ENCODE measurements at places on chromosomes 5 and 9.

GRCh38 chr9:123946101-123946821, 16.3 kb upstream of the DENND1A start:
- no peak for DNase-seq

GRCh38 chr9:93671020-93671338, 94.6 kb downstream of the PHF2 start:
- DNase-seq: no peak

DNA sequence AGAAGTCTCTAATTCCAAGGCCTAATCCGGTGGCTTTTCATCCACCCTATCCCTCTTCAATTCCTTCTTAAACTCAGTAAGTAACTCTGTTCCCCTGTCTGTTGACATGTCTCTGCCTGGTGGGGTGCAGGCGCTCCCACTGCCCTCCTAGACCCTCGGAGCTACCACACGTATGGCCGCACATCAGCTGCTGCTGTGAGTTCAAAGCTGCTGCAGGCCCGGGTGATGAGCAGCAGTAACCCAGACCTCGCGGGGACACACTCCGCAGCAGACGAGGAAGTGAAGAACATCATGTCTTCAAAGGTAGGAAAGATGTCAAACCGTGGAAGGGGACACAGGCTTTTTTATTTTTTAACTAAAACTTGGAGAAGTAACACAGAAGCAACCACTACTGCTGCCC, 167.7 kb downstream of the DOCK8 start:
- no peak for DNase-seq

- no peak for DNase-seq
Measured at GRCh38 chr5:154858972-154859871, 795 bp downstream of the CNOT8 start.

DNA sequence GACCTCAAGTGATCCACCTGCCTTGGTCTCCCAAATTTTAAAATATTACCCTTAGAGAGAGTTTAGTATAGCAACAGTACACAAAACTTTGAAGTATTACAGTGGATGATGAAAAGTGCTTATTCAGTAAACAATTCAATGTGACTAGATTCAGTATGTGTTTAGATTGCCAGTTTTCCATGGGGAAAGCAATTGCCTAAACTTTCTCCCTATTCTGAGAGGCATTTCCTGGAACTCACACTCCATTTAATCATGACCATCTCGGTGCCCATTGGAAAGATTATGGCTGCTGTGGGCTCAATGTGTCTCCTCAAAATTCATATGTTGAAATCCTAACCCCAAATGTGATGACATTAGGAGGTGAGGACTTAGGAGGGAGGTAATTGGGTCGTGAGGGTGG, 38.9 kb upstream of the MYO10 start:
- no peak for DNase-seq

DNA sequence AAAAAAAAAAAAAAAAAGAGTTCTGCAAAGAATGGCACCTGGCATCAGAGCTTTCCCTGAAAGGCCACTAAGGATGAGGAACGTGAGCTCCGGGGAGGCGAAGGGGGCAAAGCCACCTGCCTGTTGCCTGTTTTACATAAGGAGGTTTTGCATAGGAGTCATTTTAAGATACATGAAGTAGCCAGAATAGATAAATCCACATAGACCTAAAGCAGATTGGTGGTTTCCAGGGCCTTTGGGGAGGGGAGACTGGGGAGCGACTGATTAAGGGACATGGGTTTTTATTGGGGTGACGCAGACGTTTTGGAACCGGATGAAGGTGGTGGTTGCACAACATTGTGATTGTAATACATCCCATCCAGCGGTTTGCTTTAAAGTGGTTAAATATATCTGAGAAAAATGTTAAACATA, 7.1 kb downstream of the NEK6 start:
- DNase-seq: no peak

GRCh38 chr5:113340537-113340936, 94.3 kb downstream of the TSSK1B start:
- no peak for DNase-seq

DNA sequence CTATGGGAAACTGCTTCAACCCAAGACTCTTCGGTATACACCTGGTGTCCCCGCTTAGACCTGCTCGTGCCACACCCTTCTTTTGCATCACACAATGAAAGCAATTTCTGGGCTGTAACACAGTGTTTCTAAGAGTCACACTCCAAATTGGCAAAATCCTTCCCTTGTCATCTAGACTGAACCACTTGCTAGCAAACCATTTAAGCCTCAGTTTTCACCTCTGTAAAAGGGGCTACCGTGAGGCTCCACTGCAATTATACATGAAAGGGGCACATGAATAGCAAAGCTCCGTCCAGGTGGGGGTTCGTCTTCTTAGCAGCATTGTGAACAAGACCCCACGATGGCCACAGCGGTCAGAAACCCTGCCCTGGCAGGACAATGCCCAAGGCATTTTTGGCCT, 166.8 kb downstream of the PAX5 start:
- DNase-seq: no peak

- no peak for DNase-seq
Measured at GRCh38 chr5:154241021-154241420, 50.5 kb downstream of the GALNT10 start.

DNA sequence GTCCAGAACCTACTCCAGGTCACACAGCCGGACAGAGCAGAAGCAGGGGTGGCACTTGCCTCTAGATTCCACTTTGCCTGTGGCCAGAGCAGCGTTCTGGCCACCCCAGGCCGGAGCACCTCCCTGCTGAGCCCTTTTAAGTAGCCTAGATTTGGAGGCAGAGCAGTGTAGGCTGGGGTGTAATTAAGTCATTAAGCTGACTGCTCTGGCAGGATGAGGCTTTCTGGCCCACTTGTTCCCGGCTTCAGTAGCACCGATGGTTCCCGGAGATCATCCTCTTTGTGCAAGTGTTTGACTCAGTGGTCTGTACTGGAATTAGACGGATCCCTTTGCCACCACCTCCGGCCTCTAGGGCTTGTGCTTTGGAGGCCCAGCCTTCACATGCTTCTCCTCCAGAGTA, 281.9 kb upstream of the ANKRD55 start:
- no peak for DNase-seq

DNA sequence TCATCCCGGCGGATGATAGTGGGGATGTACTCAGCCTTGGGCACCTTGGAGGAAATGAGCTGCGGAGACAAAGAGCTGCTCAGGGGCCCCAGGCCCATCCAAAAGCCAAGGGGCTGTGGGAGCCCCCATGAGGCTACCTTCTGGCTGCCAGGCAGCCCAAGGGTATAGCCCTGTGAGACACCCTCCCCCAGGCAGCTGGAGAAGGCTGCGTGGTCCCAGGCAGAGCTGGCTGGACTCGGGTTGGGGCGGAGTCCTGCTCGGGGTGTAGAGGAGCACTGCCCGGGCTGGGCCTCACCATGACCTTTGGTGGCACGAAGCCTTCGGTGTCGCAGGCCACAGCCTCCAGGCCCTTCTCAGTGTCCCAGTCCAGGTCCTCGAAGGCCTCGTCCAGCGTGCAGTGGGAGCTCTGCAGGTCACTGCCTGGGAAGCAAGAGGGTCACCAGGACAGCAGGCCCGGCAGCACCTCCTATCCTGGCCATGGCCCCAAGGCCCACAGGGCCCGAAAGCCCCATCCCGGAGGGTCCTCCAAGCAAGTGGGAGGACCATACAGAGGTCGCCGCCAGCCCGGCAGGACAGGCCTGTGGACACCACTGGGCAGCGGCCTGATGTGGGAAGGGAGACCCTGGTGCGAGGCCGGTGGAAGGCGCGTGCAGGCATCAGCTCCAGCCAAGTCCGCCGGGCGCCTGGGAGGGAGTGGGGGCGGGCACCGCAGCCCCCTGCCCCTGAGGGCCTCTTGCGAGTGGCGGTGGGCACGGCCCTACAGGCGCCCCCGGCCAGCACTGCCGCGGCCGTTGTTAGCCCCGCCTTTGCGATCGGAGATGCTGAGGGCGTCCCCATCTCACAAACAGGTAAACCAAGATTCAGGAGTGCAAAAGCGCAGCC, 6.1 kb downstream of the NSMF start:
- DNase-seq: no peak

- no peak for DNase-seq
Measured at GRCh38 chr9:93996863-93997262, 41.7 kb upstream of the BARX1 start.

DNA sequence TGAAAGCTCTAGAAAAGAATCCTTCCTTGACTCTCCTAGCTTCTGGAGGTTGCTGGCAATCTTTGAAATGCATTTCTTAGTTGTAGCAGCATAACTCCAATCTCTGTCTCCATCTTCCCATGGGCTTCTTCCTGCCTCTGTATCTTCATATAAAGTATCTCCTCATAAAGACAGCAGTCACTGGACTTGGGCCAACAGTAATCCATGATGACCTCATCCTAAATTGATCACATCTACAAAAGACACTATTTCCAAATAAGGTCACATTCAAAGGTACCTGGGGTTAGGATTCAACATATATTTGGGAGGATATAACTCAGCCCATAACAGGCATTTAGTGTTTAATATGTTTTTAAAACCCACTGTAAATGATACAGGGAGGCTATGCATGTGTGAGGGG, 123.3 kb downstream of the MLLT3 start:
- no peak for DNase-seq

- DNase-seq: no peak
Measured at GRCh38 chr9:106947106-106947900, 84.3 kb downstream of the ZNF462 start.

DNA sequence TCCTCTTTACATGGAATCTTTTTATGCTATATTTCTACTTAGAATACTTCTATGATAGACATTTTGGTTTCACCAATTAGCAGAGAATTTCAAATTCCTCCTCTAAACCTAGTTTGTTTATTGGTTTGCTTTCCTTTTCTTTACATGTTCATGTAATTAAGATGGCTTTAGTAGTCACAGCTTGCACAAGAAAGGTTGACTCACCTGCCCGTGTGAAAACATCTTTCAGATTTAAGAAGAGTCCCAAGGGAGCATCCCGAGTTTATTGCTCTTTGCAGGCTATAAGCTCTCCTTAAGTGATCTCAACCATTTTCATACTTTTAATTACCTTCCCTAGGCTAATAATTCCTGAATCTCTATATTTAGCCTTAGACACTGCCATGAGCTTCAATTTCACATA, 28.9 kb downstream of the TYRP1 start:
- no peak for DNase-seq

DNA sequence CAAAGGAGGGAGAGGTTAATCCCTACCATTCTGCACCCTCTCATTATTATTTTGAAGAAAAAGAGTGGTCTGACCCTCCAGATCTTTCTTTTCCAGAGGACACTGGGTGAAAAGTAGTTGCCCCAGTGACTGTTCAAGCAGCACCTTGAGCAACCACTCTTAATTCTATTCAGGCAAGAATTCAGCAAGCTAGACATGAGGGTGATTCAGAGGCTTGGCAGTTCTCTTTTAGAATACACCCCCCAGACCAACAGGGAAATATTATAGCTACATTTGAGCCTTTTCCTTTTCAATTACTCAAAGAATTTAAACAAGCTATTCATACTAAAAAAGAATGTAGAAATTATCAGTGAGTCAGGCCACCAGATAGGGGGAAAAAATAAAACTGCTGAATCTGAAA, 178.3 kb downstream of the MRPS30 start:
- no peak for DNase-seq

DNA sequence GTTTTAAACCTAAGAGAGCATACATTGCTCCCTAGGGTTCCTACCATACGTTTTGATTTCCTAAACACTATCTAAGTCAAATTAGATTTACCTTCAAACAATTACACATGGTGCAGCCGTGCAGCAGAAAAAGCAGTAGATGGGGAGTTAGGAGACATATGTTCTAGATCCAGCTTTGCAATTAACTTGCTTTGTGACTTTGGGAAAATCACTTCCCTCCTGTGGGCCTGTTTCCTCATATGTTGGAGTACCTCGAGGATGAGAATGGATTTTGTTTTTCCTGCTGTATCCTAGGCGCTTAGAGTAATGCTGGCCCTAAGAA, 711 bp downstream of the MRPL50 start:
- DNase-seq: no peak

DNA sequence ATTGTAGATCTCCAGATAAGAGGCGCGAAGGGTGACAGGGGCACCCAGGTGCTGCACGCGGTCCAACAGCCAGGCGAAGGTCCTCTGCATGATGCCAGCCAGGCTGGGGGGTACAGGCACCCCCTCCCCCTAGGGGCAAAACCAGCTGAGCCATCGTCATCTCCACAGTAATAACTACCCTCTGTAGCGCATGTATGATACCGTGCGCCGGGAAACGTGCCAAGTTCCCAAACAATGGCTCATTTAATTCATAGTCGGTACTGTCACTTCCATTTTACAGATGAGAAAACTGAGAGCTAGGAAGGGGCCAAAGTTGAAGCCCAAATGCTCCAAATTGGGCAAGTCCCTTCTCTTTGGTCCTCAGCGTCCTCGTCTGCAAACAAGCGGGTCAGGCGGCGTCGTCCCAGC, 1.5 kb downstream of the KIF12 start:
- no peak for DNase-seq

DNA sequence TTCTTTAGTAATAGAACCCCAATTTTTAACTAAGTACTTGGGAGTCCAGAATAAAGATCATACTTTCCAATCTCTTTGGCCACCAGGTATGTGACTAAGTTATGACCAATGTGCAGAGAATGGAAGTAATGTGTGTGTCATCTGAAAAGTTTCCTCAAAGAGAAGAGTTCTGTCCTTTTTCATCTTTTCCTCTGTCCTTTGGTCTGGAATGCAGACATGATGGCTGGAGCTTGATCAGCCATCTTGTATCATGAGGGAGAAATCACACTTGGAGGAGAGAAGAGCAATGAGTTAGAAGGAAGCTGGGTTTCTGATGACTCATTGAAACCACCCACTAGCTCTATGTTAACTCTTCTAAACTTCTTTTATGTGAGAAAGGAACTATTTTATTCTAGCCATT, 5.5 kb upstream of the CPEB4 start:
- DNase-seq: no peak

GRCh38 chr5:176176231-176176630, 62.0 kb upstream of the SIMC1 start:
- no peak for DNase-seq

GRCh38 chr5:113520429-113520828, 6.9 kb downstream of the YTHDC2 start:
- DNase-seq: no peak

DNA sequence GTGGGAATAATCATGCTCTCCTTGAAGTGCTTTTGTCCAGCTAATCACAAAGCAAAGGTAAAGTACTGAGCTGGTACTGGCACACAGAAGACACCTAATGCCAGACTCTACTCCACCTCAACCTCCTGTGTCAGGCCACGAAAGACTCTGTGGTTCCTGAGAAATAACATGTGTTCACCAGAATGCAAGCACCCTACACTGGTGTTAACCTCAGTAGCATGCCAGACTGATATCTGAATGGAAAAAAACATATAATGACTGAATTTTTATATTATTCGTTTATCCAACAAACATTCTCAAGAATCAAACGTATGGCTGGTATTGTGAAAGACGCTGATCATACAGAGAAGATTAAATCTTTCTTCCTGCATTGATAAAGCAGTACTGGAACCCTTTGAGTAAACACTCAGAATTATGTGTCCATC, 97.1 kb upstream of the IFNE start:
- no peak for DNase-seq

- DNase-seq: no peak
Measured at GRCh38 chr9:2303056-2303455, 287.9 kb downstream of the SMARCA2 start.

DNA sequence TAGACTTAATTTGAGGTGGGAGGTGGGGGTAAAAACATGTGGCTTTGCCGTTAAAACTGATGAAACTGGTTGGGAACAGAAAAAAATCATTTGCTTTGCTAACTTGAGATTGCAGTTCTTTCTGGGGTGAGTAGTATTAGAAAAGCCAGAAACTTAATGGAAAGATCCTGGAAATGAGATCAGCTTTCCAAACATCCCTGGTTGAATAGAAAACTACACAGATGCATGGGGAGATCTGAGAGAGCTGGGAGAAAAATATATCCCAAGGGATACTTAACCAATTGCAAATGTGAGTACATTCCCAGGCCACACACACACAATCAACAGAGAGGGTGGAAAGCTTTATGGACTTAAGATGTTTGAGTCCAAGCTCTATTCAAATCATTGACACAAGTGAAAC, 222.3 kb downstream of the YTHDC2 start:
- no peak for DNase-seq
